ENCODE measurements at places on chromosomes 16 and 17.
A peak's percentile ranks its signal among the peaks of the same experiment; 100 is the strongest.

- no peak for DNase-seq
Observed at GRCh38 chr17:36608794-36609497, 7.6 kb downstream of the MRM1 start.

GRCh38 chr17:80882323-80882722 is 109.3 kb upstream of the CHMP6 start:
- DNase-seq, result no peak

GRCh38 chr16:11626657-11627291 is 40.1 kb upstream of the LITAF start:
- no peak for DNase-seq

- DNase-seq, result no peak
Observed at GRCh38 chr17:75832652-75833400, 11.4 kb downstream of the UNC13D start.

- DNase-seq, result no peak
Observed at GRCh38 chr16:88116121-88116520, 164.9 kb downstream of the BANP start.

DNA sequence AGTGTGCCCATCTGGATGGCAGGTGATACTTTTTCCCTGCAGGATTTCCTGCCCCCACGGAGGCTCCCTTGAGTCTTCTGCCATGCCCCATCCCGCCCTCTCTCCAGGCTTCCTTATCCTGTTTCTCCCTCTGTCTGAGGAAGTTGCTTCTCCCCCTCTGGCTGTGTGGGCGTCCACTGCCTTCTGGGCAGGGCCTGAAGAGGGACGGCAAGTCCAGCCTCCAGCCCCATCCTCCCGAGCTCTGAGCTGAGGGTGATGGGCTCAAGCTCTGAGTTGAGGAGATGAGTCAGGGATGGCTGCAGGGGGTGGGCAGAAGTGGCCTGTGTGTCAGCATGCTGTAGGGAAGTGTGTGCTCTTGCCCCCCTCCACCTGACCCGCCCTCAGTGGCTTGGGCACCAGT is 14.2 kb upstream of the RAP1GAP2 start:
- no peak for DNase-seq

DNA sequence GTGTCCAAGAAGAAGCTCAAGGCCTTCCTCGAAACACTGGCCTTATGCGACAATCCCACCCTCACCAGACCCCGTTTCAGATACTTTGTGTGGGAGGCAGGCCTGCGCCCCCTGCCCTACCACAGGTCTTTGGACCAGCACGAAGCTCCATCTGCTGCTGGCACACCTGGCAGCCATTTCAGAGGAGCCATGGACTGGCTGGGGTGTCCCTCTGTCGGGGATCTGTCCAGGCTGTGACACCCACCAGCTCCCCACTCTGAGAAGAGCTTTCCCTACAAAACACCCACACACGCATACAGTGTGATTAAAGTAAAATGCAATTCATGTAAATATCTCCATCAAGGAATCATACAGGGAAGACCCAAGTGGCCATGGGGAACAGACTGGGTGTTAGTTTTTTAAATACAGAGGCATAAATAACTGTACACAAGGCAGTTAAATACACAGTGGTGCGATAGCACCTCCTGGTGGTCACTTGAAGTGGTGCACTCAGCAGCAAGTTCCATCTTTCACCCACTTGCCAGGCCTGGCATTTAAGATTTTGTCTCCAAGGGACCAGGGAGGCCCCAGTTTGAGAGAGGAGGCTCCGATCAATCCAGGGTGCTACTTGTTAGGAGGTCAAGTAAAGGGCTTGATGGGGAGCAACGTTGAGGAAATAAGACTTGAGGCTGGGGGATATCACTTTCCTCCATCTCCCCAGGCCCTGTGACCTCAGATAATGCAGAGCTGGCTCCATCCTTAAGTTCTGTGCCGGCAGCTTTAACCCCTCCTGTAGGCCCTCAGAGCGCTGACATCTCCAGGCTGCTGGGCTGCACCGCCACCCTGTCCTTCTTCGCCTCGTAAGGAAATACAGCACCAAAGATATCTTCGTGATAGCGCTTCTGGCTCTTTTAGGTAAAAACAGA is 43.6 kb downstream of the NOS2 start:
- peak; percentile 38 for DNase-seq

GRCh38 chr17:1058423-1059130 is 61.6 kb downstream of the TIMM22 start:
- DNase-seq, result peak; percentile 26

- DNase-seq, result no peak
Observed at GRCh38 chr16:30457743-30458560, 12.3 kb upstream of the SEPHS2 start.

- DNase-seq, result no peak
Observed at GRCh38 chr16:945271-946047, 25.3 kb downstream of the LMF1 start.

DNA sequence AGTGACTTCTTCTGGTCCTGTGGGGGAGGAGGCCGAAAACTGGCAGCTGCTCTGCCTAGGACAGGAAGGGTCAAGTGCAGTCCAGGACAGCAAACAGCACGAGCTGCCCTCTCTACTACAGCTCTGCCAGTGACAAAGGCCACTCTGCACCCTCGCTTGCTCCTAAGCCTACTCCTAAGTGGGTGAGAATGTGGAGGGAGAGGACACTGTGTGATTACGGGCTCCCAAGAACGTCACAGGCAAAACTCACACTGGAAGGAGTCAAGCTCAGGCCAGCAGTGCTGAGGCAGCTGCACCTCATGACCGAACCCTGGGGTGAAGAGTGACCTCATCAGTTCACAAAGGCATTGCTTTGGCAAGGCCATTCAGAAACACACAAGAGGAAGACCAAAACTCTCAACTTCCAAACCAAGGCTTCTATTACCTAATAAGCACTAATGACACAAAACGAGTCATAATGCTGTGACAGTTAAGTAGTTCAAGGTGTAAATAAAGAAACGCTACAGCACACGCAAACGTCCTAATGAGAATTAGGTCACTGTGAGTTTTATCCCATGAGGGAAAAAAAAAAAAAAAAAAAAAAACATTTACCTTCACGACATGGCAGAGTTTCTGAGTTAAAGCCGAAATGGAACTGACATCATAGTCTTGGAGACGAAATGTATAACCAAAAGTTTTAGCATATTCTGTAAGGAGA is 35.1 kb downstream of the MARF1 start:
- no peak for DNase-seq

DNA sequence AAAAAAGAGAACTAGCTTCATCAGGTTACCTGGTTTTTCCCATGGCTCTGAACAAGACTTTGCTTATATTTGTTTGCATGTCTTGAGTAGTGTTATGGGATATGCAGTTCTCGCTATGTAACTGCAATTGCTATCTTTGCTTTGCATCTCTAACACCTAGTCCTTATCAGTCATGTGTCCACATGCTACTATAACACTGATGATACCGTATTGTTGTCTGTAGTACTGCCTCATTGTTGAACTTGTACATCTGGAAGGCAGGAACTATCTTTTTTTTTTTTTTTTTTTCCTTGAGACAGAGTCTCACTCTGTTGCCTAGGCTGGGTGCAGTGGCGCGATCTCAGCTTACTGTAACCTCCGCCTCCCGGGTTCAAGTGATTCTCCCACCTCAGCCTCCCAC is 2.5 kb downstream of the PSME3 start:
- DNase-seq, result no peak

- no peak for DNase-seq
Observed at GRCh38 chr17:16085066-16085699, 85.6 kb downstream of the TTC19 start.

- DNase-seq, result no peak
Observed at GRCh38 chr16:89051521-89052166, 42.0 kb upstream of the ACSF3 start.

- no peak for DNase-seq
Observed at GRCh38 chr17:79220201-79220712, 145.6 kb downstream of the ENGASE start.

- DNase-seq, result no peak
Observed at GRCh38 chr17:41553176-41553575, 18.7 kb downstream of the KRT9 start.

DNA sequence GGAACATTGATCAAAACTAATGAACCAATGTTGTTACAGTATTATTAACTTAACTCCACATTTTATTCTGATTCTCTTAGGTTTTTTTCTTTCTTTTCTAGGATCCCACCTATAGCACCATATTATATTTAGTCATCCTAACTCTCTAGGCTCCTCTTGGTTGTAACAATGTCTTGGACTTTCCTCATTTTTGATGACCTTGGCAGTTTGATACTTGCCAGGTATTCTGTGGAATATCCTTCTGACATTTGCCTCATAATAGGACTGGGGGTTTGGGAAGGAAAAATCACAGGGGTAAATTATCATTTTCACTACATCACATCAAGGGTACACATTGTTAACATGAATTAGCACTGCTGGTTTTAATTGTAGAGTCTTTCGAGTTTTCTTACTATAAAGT is 851.6 kb upstream of the SOX9 start:
- DNase-seq, result no peak

DNA sequence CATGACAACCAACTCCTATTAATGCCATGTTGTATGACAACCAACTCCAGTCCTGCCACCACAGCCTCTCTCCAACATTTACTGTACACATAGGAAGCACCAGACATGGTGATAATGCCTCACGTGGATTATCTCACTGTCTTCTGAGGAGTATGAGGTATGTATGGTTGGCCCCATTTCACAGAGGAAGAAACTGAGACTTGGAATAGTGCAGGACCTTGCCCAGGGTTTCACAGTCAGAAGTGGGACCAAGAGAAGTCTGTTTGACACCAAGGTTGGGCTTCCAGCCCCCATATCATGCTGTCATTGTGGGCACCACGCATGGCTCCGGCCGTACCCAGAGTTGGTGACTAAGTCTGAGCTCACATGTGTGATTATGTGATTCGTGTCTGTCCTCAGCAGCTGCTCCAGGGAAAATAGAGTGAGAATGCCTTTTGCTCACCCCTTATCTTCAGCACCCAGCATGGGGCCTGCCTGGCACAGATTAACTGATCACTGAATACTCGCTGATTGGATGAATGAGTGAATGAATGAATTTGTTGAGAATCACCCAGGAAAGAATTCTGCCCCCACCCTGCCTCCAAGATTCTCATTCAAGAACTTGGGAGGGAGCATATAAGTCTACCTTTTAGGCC is 204.1 kb upstream of the NLRP1 start:
- DNase-seq, result no peak

- no peak for DNase-seq
Observed at GRCh38 chr17:66778531-66779236, 56.2 kb upstream of the CACNG5 start.

Data from stimulated activated CD4-positive, alpha-beta T cell treated with anti-CD3 and anti-CD28 coated beads, Interleukin-15, amount 100 ng/mL, for 1 hour (primary cell).